ENCODE measurements at places on chromosomes 1 and 21.
A peak's percentile ranks its signal among the peaks of the same experiment; 100 is the strongest.

- peak; percentile 18 for ATAC-seq
These were observed 249.2 kb downstream of the SLC45A1 start for GRCh38 chr1:8567146-8567545.

GRCh38 chr1:167345386-167345733, 124.7 kb downstream of the POU2F1 start:
- ATAC-seq, result no peak

DNA sequence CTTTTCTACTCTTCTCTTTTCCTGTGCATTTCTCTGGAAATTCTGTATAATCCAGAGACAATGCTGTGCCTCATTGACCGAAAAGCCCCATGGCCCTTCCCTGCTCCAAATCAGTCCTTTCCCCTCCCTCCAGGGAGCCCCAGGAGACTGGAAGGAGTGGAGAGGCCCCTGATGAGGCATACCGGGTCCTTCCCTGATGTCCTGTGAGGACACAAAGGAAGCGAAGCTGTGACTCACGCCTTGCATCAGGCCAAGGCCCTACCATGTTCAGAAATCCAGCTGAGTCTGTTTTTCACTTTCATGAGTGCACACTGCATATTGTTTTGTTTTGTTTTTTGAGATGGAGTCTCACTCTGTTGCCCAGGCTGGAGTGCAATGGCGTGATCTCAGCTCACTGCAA, 38.7 kb upstream of the BECN2 start:
- ATAC-seq, result no peak

GRCh38 chr1:15443281-15443680, 5.0 kb downstream of the CTRC start:
- ATAC-seq, result no peak

DNA sequence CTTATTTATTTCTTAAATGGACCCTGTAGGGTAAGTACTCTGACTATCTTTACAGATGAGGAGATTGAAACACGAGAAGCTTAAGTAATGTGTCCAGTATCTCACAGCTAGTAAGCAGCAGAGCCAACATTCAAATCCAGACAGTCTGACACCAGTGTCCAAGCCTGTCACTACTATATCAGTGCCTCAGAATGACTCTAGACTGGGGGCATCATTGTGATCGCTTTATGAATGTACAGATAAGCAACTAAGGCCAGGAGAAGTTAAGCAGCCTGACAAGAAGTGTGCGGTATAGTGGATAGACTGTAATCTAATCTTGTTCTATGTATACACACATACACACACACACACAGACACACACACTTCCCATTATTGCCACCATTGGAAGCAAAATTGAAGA, 158.7 kb downstream of the NTNG1 start:
- no peak for ATAC-seq

Data from activated T-helper 17 cell treated with anti-CD3 and anti-CD28 coated beads, Interleukin-2, amount 50 U/mL, for 72 hours (primary cell).